ENCODE measurements at places on chromosomes 7 and 10. TPM values are rescaled to one million over a fixed set of nuclear protein-coding genes. Genes with fewer than 3 reads are reported as not detected.

GRCh38 chr10:34824870-34825269 is 9.8 kb upstream of the PARD3 start:
- H3K4me3 ChIP-seq = no peak overlapping the region
- DNase-seq = peak; percentile 45
- no peaks in the 10 kb centered on the region for H3K4me1 ChIP-seq
- no peaks in the 10 kb centered on the region for H3K36me3 ChIP-seq
- no peaks in the 10 kb centered on the region for H3K27me3 ChIP-seq

DNA sequence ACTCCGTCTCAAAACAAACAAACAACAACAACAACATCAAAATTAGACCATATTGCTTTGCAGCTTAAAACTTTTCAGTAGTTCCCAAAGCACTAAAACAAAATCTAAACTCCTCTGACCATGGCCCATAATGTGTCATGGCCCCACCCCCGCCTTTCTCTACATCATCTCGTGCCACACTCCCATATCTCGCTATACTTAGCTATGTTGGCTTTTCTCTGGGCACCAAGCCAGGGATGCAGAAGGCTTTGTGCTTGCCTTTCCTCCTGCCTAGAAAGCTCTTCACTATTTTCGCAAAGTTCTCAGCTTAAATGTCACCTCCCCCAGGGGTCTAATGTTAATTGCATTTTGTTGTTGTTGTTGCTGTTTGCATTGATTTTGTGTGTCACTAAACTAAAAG is 15.1 kb upstream of the SLC16A12 start:
- H3K27ac ChIP-seq = no peak overlapping the region
- DNase-seq = no peak
- H3K36me3 ChIP-seq = no peaks in the 10 kb centered on the region
- no peak overlapping the region for H3K4me3 ChIP-seq
- H3K27me3 ChIP-seq = peaks cover 2% of the 10 kb centered on the region

DNA sequence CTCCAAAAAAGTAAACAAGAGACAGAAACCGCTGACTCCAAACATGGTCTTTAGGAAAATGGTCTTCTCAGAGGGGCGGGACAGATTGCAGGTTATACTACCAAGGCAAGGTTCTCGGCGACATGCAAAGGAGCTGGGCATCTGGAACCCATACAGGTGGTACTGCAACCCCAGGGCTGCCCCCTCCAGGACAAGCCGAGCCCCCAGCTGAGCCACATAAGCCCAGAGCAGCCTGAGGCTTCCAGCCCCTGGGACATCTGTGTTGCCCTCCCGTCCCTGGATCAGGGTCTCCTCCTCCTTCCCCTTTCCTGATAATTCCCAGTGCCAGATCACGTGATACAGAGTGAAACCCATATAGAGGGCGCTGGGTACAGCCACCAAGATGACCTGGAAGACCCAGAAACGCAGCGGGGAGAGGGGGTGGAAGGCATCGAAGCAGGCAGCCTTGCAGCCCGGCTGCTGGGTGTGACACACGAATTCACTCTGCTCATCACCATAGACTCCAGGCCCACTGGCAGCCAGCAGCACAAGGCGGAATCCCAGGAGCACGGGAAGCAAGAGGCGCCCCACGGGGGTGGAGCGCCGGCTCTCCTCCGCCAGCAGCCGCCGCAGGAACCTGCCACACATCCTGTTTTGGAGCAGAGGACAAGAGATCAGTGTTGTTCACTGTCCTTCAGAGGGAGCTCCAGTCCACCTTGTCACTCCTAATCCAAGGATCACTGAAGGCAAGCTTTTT is at the start of gene GJC3:
Gene GJC3 (minus strand): TSS at position 627 of the 736 bp plus-strand sequence. CDS start 0 bp downstream, at position 627.
- H3K4me1 ChIP-seq = no peaks in the 10 kb centered on the region
- no peak within 1 kb of the TSS for H3K27ac ChIP-seq
- peak within 1 kb of the TSS; percentile 52 for H3K4me3 ChIP-seq
- H3K27me3 ChIP-seq = no peaks in the 10 kb centered on the region
- DNase-seq = peak; percentile 81
- H3K36me3 ChIP-seq = no peaks in the 10 kb centered on the region

- no peaks in the 10 kb centered on the region for H3K4me1 ChIP-seq
- no peaks in the 10 kb centered on the region for H3K27me3 ChIP-seq
- DNase-seq = no peak
- peak overlapping the region; percentile 85 for H3K4me3 ChIP-seq
- no peak overlapping the region for H3K27ac ChIP-seq
These were observed 409 bp downstream of the DNMBP start for GRCh38 chr10:100009283-100009792.

- H3K27ac ChIP-seq = no peak overlapping the region
- no peaks in the 10 kb centered on the region for H3K36me3 ChIP-seq
- H3K27me3 ChIP-seq = no peaks in the 10 kb centered on the region
- no peak for DNase-seq
- no peaks in the 10 kb centered on the region for H3K4me1 ChIP-seq
These were observed 29.3 kb downstream of the CCNJ start for GRCh38 chr10:96072674-96073073.

GRCh38 chr7:79529881-79530235 is 76.4 kb upstream of the MAGI2 start:
- no peak for DNase-seq
- no peak overlapping the region for H3K27ac ChIP-seq
- no peaks in the 10 kb centered on the region for H3K4me1 ChIP-seq
- no peaks in the 10 kb centered on the region for H3K27me3 ChIP-seq
- H3K36me3 ChIP-seq = no peaks in the 10 kb centered on the region

DNA sequence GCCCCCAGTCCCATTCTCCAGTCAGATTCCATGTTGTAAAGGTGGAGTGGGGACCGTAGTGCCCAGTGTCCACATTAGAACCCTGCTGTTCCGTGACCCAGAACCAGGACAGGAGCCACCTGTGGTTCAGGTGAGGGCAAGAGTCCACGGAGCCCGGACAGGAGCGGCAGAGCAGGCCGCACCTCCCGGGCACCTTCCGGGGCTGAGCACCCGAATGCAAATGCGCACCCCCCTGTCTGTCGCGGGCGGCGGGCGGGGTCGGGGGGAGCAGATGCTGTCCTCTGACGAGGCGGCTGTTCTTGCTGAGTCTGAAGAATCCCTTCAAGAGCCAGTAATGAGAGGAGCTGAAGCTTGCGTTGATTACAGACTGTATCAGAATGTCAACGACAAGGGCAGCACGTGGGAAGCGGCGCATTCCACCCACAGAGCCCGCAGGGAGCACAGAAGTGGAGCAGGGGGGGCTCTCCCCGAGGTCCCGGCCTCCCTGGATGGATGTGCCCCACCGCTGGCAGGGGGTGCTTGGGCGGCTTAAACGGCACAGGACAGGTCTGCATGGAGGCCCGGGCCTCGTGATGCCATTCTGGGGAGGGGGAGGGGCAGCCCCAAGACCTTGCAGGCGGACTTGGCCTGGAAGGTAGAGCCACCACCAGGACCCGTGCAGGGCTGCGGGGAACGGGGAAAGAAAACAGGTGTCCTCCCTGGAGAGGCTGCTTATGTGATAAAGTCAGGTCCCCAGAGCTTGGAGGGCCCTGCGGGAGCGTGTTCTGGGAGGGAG is 407.5 kb upstream of the RNF32 start:
- no peak overlapping the region for H3K27ac ChIP-seq
- H3K4me1 ChIP-seq = no peaks in the 10 kb centered on the region
- H3K36me3 ChIP-seq = no peaks in the 10 kb centered on the region

LIPM gene
- not detected for total RNA-seq

SORBS1 gene
- 21.5 TPM for total RNA-seq

UCN3 gene
- total RNA-seq = not detected

H2BK1 gene
- total RNA-seq = 0.97 TPM

Data from H9 (cell line).